ENCODE measurements at places on chromosomes 6 and 20.

GRCh38 chr6:157487110-157487773 lies 106.3 kb downstream of the ZDHHC14 start:
- no peak for DNase-seq

GRCh38 chr20:32391003-32391402 lies 32.9 kb downstream of the ASXL1 start:
- no peak for DNase-seq

- DNase-seq: no peak
These were observed 19.2 kb downstream of the FKBP5 start for GRCh38 chr6:35669451-35670045.

GRCh38 chr20:46206025-46206424 lies 87.9 kb downstream of the CD40 start:
- DNase-seq: no peak

- no peak for DNase-seq
These were observed 126.1 kb upstream of the UST start for GRCh38 chr6:148620579-148621298.

- DNase-seq: no peak
These were observed 3.0 kb upstream of the HUS1B start for GRCh38 chr6:659716-660581.

- DNase-seq: no peak
These were observed 519.5 kb downstream of the PREX1 start for GRCh38 chr20:48308232-48308781.

GRCh38 chr6:28537509-28538140 lies 11.9 kb downstream of the GPX5 start:
- DNase-seq: no peak

GRCh38 chr6:114063956-114064355 lies 93.0 kb upstream of the HDAC2 start:
- DNase-seq: no peak

- DNase-seq: no peak
These were observed 190.7 kb upstream of the MOCS1 start for GRCh38 chr6:40124924-40125323.

GRCh38 chr20:45419188-45420091 lies 3.5 kb downstream of the PIGT start:
- no peak for DNase-seq

- no peak for DNase-seq
These were observed 1.1 kb downstream of the DDAH2 start for GRCh38 chr6:31727717-31728671.

DNA sequence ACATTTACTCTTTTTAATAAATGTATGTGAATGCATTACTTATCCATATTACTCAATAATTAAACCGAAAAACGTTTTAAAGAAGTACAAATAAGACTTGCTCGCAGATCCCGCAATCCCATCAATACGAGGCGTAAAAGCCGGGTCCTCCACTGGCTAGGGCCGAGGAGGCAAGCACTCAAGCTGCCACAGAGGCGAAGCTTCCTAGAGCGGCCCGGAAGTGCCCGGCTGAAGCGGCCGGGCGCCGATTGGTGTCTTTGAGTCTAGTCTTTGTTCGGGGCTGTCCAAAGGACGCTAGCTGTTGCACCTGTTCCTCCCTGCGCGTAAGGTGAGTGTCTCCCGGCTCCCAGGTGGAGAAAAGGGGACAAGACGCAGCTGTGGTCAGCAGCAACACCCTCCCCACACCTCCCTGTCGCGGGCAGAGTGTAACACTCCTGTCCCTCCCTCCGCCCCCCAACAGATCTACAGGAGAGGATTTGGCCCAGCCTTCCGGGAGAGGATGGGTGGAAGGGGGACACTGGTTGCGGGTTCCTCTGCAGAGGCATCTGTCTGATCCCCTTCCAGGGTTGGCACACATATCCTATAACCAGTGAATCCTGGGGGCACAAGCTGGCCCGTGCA lies at the start of gene ZSCAN16:
TSS of gene ZSCAN16 (plus strand) at position 260 of the 621 bp plus-strand sequence. CDS start 835 bp downstream, outside the sequence.
- peak; percentile 53 for DNase-seq

DNA sequence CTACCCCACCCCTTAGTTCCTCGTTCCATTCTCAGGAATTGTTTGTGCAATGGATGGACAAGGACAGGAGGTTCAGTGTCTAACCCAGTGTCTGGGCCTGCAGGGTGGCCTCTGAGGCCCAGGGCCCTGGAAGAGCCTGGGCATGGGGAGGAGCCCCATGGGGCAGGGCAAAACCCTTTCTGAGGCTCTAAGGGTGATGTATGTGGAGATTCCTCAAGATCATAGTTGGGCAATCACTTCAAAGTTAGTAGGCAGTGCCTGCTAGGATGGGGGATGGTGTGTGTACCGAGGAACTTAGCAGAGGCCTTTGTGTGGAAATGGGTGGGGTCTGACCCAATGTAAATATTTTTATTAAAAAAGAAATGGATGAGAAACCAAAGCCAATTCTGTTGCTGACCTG lies 6.7 kb upstream of the C2 start:
- no peak for DNase-seq

- no peak for DNase-seq
These were observed 37.0 kb upstream of the MCUR1 start for GRCh38 chr6:13851330-13851729.

GRCh38 chr6:5302220-5302946 lies 41.1 kb downstream of the FARS2 start:
- no peak for DNase-seq

DNA sequence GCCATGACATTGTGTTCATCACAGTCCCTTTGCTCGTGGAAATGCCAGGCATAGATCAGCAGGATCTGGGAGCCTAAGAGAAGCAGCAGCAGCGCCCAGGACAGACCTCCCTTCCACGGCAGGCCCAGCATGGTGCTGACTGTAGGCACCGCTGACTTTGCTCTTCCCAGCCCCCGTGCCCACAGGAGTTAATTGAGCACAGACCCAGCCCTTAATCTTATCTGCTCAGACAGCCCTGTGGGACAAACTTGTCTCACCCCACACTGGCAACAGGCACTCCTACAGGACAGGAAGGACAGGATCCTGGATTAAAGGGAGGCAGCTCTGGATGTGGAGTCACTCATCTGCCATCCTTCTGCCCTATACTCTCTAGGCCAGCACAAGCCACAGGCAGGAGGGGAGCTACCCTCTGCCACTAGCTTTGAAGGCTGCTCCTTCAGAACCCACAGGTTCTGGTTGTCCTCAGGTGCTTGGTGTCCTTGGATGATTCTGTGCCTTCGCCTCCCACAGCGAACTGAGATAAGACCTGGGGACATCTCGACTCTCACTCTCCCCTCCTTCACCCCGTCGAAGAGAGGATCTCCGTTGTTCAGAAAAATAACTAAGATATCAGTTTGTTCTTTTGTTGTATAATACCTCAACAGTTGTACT lies at the start of gene CST9L:
TSS of gene CST9L (minus strand) at position 165 of the 651 bp plus-strand sequence. CDS start at position 131, 34 bp downstream.
- no peak for DNase-seq

- no peak for DNase-seq
These were observed 20.3 kb upstream of the ATXN1 start for GRCh38 chr6:16781348-16782169.

Measured in activated T-helper 1 cell treated with anti-CD3 and anti-CD28 coated beads, Interleukin-2, amount 50 U/mL, for 16 hours (primary cell).